Left ventricle myocardium inferior (tissue), 1 donor: ENCODE measurements at places on chromosomes 5 and 9. TPM values are rescaled to one million over a fixed set of nuclear protein-coding genes. Genes with fewer than 3 reads are reported as not detected.

GRCh38 chr5:87190687-87191086 is 77.0 kb upstream of the RASA1 start:
- no peak for DNase-seq

DNA sequence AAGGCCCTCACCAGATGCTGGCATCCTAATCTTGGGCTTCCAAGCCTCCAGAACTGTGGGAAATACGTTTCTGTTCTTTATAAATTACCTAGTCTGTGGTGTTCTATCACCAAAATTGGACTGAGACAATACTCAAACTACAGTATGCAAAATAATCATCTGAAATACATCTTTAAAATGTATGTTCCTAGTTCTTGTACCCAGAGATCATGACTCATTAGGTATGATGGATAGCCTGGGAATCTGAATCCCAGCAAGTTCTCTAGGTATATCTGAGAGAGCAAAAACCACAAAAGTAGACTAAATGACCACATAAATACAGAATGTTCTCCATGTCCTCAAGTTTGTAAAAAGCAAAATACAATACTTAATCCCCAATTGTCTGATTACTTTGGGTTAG is 166.3 kb downstream of the YIPF5 start:
- DNase-seq = no peak

PCDHGC3 gene
- 15.6 TPM for total RNA-seq

TGFBI gene
- 43.4 TPM for total RNA-seq

DNA sequence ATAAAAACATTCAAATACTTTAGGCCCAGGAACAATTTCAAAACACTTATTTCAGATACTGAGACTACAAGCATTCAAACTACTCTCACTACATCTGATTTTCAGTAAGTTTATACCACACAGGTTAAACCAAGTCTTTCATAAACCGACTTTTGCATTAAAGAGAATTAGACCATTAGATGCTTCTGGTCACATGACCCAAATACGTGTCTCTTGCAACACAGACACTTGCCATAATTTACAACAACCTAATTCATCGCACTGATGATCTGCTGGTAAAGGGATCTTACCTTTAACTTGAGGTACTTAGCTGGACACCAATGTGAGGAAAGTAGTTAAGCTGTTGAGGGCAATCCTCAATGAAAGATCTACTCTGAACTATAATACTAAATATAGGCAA is 3.2 kb downstream of the HNRNPH1 start:
- DNase-seq = no peak

GRCh38 chr5:152113401-152113800 is 188.8 kb upstream of the GLRA1 start:
- no peak for DNase-seq

LRRC14B gene
- total RNA-seq = 93.4 TPM
